ENCODE measurements at places on chromosomes 16 and 17.

- no peak for DNase-seq
These were observed 92.3 kb downstream of the WNT3 start for GRCh38 chr17:46726206-46726605.

- DNase-seq, result no peak
These were observed 13.7 kb upstream of the PRKCB start for GRCh38 chr16:23821875-23822688.

GRCh38 chr17:72034000-72034399 lies 86.8 kb upstream of the SOX9 start:
- no peak for DNase-seq

GRCh38 chr17:43871946-43872690 lies 25.1 kb downstream of the CD300LG start:
- DNase-seq, result no peak

GRCh38 chr16:62149631-62150030 lies 113.4 kb upstream of the CDH8 start:
- peak; percentile 92 for DNase-seq

DNA sequence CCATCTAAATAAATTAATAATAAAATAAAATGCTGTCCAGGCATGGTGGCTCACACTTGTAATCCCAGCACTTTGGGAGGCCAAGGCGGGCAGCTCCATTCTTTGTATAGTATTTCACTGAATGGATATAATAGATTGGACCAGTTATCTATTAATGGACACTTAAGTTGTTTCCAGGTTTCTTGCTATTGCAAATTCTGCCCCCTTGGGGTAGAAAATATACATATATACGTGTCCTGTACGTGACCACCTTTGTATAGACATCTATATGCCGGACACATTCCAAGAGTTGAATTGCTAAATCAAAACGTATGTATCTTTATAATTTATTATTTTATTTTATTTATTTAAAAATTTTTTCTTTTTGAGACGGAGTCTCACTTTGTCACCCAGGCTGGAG lies 3.9 kb upstream of the EXOC7 start:
- DNase-seq, result no peak

DNA sequence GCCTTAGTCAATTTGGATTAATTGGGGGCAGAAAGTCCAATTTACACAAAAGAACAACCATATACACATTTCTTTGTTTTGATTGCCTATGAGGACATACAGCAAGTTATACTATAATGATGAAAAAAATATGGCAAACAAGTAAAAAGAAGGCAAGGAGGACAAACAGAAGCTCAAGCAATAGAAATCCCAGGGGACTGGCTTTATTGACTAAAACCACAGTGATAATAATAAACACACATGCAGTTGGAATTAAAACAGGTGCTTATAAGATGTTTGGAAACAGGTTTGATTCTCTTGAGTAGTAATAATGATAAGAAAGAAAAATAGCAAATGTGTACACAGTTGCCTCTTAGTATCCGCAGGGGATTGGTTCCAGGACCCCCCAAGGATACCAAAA lies 176.4 kb downstream of the SHISA9 start:
- no peak for DNase-seq

All from fibroblast of upper back skin (primary cell).